ENCODE measurements at places on chromosomes 7 and 10. TPM values are rescaled to one million over a fixed set of nuclear protein-coding genes. Genes with fewer than 3 reads are reported as not detected.

- DNase-seq: no peak
These were observed 121.9 kb downstream of the RALA start for GRCh38 chr7:39745320-39745719.

DNA sequence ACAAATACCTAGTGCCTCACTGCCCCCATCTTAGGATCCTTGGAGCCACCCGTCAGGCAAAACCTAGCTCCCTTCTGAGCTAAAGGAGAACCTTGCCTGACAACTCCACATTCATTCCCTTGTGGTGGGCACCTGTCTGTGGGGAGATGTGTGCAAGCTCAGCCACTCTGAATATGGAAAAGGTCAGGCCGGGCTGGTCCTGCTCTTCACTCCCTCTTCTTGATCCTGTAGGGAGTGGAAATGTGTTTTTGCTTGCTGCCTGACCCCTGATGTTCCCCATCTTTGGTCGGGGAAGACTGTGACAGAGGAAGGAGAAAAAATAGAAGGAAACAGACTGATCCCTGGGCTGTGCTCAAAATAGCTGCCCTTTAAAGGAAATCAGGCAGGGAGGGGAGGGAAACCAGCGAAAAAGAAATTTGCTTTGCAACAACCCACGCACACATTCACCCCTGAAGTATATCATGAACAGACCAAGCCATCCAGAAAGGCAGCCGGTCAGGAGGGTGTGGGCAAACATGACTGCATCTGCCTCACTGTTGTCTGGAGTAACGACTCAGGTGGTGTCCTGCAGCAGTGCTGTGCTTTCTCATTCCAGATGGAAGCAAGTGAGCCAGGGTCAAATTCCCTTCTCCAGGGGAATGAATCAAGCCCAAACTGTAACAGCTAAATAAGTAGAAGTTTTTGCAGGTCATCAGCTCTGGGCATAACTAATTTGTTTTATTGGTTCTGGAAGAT lies 74.0 kb downstream of the SCRN1 start:
- DNase-seq: no peak

DNA sequence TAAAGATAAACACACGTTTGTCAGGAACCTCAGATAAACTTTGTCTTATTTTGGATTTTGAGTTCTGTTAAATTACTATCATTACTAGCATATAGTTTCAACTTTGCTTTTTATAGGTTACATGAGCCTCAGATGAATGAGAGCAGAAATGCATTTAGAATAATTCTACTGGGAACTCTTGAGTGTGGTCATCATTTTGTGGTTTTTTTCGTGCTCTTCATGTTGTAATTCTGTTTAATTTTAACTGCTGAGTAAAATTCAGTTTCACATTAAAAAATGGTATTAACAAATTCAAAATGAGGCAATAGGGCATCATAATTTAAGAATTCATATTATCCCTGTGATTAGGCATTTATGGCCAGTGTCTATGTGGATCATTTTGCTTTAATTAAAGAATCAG lies 72.9 kb downstream of the GNAI1 start:
- no peak for DNase-seq

DNA sequence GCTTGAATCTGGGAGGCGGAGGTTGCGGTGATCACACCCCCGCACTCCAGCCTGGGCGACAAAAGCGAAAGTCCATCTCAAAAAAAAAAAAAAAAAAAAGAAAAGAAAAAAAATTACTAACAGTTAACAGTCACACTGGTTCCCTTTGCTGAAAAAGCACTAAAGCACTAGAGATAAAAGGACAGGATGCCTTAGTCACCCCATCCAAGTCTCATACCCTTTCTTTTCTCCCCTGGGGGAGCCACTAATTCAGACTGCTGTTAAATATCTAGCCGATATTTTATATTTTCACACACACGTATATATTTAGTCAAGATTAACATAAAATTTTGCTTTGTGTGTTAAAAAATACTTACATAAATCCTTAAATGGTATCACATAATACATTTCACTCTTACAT lies 25.2 kb downstream of the BAIAP2L1 start:
- no peak for DNase-seq

The ZPBP gene
- not detected for total RNA-seq

DNA sequence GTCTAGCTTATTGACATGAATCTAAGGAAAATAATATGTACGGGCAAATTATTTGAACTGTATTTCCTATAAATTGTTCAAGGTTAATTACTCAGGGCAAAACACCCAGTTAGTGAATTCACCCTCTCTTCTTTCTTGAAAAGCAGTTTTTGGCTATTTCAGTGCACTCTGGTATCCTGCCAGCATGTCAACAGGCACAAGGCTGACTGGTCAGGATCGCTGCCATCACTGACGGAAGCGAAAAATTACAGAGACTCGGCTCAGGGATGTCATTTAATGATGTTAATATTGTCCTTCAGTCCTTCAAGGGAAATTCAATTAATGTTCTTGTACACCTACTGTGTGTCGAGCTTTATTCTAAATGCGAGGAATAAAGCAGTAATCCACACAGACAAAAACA lies 28.3 kb upstream of the OLAH start:
- DNase-seq: no peak

The IRF5 gene
- total RNA-seq: 164 TPM

GRCh38 chr10:111872591-111872990 lies 311.0 kb downstream of the GPAM start:
- DNase-seq: no peak

- no peak for DNase-seq
These were observed 220.8 kb upstream of the PRSS58 start for GRCh38 chr7:142478479-142479220.

- DNase-seq: no peak
These were observed 58.2 kb upstream of the DGKB start for GRCh38 chr7:14960721-14961120.

DNA sequence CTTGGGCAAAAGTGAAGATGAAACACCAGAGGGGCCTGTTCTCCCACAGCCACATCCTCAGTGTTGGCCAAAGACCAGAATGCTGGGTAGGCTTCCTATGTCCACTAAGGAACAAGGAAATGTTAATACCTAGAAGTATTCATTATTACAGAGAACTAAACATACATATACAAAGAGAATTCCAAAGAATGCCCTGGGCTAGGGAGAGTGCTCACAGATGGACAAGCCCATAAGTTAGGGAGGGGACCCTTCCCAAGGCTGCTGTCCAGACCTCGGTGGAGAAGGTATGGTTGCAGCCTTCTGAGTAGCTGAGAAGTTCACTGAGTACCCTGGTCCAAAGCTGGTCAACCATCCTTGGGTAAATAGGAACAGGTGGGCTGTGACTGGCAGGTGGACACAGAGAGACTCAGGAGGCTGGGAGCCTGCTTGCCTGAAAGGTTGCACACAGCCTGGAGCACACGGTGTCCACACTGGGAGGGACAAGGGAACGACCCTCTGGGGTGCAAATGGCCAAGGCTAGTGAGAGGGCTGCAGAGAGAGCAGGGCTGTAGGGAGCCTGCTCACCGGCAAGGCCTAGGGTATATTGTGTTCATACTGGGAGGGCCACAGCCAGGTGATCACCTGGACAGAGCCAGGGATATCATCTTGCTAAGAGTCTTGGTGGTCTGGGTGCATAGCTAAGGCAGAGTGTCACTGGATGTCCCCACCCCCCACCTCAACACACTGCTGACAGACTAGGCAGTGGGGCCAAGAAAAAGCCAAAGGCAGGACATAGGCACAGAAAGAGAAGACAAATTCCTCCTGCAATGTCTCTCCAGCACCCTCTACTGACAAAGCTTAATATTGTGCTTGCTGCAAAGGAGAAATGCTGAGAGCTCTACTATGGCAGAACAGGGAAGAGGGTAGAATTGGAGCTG lies 40.3 kb downstream of the CPVL start:
- no peak for DNase-seq

DNA sequence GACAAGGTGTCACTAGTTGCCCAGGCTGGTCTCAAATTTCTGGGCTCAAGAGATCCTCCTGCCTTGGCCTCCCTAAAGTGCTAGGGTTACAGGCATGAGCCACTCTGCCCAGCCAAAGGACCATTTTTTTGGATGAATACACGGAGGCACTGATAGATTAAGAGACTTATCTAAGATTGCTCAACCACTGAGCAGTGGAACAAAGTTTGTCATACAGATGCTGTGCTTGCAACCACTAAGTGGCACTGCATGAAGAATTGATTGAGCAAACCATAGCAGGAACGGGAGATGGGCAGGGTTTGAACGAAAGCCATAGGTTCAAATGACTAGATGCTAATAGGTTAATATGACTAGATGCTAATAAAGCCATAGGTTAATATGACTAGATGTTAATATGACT lies 61.1 kb downstream of the EBLN1 start:
- no peak for DNase-seq

DNA sequence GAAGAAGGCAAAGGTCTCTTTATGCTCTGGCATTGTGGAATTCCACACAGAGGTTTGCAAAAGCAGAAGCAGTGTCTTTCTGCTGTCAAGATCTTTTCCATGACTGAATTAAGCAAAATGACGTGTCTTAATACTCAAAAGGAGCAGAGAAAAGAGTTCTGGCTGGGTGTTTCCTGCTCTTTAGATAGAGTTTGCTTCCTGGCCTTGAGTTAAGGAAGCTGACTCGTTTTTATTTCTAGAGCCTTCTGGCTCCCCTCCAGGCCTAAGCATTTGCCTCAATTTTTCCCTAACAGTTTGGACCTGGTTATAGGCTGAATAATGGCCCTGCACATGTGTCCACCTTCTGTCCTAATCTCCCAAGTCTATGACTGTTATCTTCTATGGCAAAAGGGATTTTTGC lies 21.6 kb downstream of the TAS2R41 start:
- no peak for DNase-seq

DNA sequence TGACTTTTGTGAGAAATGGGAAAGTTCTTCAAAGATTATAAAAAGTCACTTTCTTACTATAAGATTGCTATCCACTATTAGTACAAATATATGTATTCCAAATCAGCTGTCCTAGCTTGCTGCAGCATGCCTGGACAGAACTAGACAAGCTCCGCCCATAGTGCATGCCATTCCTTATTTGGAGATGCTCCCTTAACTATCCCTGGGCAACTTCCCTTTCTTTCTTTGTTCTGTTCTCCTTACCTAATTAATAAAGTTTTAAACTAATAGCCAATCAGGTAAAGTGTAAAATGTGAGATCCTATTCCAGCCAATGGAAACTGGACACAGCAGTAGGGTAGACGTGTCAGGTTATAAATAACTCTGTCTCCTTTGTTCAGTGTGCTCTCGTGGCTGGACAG lies 281.9 kb downstream of the CAMK1D start:
- DNase-seq: no peak

- no peak for DNase-seq
These were observed 29.7 kb upstream of the SCIN start for GRCh38 chr7:12540850-12541249.

GRCh38 chr10:71299071-71299785 lies 19.8 kb upstream of the SLC29A3 start:
- no peak for DNase-seq

DNA sequence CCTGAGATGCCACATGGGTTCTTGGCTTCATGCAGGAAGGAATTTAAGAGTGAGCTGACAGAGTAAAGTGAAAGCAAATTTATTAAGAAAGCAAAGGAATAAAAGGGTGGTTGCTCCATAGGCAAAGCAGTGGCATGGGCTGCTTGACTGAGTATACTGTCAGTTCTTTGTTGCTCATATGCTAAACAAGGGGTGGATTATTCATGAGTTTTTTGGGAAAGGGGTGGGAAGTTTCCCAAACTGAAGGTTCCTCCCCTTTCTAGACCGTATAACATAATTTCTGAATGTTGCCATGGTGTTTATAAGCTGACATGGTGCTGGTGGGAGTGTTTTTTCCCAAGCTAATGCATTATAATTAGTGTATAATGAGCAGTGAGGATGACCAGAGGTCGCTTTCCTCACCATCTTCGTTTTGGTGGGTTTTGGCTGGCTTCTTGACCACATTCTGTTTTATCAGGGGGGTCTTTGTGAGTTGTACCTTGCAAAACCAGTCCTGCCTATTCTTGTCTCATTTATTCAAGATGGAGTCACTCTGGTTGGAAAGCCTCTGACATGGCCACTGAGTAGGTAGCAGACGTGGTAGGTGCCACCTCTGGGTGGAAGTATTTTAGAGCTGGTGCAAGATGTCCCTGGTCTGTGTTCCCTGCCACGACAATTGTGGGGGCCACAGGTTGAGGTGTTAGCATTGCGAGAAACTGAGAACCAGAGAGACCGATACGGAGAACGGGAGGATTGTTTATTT lies 107.5 kb upstream of the SDK1 start:
- no peak for DNase-seq

The AKR1D1 gene
- not detected for total RNA-seq

The PPP1R3C gene
- total RNA-seq: not detected

DNA sequence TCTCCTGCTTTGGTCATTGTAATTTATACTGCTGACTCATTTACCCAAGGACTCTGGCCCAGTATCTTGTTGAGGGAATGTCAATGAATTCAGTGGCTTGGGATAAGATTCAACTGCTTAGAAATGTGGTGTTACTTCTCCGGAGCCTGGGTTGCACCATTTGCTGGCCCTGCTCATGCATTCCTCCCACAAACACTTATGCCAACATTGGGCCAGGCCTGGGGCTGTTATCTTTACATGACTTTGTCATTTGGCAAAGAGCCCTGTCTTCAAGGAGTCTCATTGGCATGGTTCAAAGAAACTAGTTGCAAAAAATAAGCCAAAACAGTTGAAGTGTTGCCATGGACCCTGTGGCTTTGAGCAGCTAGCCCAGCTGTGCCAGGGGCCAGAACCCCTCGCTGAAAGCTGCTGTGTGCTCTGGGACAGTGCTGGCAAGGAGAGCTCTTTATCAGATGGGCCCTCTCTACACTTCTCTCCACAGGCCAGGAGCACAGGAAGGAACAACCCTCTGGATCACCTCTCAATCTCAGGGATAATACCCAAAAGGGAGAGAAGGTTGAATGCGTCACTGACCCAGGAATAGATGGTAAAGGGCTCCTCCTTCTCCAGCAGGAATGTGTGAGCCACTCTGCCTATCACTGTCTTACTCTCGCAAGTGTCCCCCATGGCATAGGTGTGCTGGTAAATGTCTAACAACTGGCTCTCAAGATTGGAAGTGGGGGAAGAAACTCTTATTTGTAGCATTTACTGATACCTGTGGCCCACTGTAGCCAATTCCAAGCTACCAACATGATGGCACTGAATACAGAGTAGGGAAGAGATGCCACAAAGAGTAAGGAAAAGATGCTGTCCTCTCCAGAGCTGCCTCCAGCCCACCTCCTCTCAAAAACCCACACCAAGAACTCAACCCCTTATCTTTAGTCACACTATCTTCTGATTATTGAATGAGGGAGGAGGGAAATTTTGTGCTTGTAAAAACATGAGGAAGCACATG lies 23.5 kb upstream of the PDE1C start:
- DNase-seq: no peak

- no peak for DNase-seq
These were observed 14.9 kb upstream of the CRCP start for GRCh38 chr7:66099551-66100407.

The CTAGE8 gene
- total RNA-seq: 0.64 TPM

Measured in activated B cell treated with CpG ODN at 0.5 μM for 24 hours (primary cell).